ENCODE measurements at places on chromosomes 13 and 19.

DNA sequence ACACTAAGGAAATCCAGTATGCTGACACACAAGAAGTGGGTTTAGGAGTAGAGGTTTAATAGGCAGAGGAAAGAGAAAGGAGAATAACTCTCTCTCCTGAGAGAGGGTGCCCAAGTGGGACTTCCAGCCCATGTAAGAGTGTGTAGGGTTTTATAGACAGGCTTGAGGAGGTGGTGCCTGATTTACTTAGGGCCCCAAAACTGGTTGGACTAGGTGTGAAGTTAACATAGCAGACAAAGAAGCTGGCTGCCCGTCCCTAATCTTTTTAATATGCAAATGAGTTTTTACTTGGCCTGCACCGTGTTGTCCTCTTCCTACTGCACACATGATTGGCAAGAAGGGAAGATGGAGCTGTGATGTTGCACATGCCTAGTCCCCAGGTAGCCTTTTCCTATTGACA, 752.5 kb upstream of the SLITRK5 start:
- DNase-seq = no peak

GRCh38 chr13:35791184-35791851, 314.8 kb upstream of the MAB21L1 start:
- DNase-seq = no peak

DNA sequence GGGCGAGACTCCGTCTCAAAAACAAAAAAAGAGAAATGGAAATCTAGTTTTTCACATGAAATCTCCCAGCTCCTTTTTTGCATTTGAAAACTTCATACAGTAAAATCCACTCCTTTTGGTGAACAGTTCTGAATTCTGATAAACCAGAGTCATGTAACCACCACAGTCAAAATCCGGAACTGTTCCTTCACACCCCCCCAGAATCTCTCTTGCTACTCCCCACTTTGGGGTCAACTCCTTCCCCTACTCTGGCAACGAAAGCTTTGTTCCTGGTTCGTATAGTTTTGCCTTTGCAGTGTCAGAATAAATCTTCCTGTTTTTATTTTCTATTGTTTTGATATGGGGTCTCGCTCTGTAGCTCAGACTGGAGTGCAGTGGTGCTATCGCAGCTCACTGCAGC, 23.7 kb downstream of the RCN3 start:
- no peak for DNase-seq

DNA sequence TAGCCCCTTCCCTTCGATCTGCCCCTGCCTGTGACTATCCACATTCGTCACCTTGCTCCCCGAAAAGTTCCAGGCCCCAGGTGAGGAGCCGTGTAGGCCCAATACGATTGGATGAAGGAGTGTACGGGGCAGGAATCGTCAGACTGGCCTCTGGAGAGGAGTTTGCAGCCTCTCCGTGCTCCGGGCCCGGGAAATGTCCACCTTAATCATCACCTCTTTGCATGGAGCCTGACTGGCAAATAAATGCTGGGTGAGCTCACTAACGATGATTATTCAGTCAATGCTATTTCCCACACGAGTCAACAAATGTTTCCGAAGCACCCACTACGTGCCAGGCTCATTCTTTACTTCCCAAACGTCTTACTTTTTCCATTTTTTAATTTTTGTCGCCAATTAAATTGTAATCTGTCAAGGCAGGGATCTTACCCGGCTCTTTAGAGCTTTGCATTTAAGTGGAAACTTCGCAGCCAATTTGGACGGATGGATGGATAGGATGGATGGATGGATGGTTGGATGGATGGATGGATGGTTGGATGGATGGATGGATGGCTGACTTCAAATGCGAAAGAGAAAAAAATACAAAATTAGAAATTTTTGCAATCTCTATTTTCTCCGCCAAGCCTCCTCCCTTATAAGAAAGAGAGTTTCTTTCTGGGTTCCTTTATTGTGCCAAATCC, 45.8 kb downstream of the TGDS start:
- DNase-seq = no peak

DNA sequence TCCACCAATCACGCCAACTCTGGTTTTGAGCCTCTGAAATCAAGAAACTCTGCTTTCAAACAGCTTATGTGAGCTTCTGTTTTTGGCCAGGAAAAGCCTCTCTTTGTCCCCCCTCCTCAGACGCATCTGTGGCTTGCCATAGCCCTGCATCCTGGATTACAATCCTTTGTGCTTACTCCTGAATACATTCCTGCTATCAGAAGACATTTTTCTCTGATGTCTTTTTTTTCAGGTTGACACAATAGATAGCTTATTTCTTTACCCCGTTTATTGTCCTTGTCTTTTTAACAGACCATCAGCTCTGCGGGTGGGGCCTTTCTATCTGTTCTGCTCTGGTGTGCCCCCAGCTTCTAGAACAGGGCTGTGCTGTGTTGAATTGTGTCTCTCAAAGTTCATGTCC, 11.0 kb downstream of the PNMA8B start:
- no peak for DNase-seq

Data from RPMI8226 (cell line).